Omental fat pad (tissue), 4 donors: ENCODE measurements at places on chromosomes 16 and 17.

- DNase-seq, result peak; percentile 18
These were observed 3.1 kb downstream of the MFAP4 start for GRCh38 chr17:19383681-19384470.

DNA sequence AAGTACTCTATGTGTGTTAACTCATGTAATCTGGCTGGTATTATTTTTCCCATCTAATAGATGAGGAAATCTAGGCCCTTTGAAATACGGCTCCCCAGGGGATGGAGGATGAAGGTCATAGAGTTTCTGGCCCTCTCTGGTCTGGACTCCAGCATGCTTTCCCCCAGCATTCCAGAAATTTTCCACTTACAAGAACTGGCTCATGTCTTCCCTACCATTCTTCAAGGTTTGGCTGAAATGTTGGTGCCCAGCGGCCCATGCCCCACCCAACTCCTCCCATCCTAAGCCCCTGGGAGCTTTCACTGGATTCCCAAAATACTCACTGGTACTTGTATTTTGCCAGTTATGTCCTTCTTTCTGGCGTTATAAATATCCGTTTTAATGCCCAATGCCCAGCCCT lies 237.5 kb upstream of the NLRP1 start:
- DNase-seq, result no peak

DNA sequence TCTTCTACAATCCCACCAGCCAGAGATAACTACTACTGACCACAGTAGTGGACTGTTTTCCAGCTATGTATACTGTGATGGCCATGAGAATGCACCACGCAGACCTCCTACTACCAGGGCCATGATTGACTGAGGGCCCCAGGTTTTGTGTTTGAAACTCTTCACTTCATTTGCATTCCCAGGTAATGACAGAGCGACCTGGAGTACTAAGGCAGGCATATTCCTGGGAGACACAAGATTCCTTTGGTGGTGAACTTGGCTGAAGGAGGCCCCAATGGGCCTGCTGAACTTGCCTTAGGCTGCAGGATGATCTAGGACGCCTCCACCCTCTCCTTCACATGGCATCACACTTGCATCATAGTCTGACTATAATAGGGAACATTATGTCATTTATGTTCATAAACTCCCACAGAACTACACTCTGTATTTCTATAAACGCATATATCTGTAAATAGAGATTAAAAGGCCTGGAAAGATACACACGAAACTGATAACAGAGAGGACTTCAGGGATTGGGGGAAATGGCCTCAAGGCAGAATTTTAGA lies 30.4 kb downstream of the CLEC19A start:
- no peak for DNase-seq

- DNase-seq, result no peak
These were observed 287.8 kb upstream of the FOXF1 start for GRCh38 chr16:86222547-86222946.

DNA sequence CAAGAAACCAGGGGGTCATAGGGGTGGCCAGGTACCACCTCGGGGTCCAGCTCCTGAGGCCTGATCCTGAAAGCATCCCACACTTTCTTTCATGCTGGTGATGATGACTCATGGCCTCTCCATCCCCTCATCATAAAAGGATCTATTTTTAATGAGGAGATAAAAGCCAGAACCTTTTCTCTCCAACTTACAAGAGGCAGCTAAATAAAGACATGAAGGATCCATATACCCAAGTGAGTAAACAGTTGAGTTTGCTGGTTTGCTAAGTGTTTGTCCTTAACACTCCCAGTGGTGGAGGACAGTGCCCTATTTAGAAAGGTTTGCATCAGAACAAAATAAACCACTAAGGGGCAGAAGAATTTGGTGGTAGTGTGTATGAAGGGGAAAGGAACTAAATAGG lies 383.8 kb downstream of the GRIN2A start:
- DNase-seq, result no peak

GRCh38 chr16:76409706-76410105 lies 132.5 kb downstream of the CNTNAP4 start:
- no peak for DNase-seq

DNA sequence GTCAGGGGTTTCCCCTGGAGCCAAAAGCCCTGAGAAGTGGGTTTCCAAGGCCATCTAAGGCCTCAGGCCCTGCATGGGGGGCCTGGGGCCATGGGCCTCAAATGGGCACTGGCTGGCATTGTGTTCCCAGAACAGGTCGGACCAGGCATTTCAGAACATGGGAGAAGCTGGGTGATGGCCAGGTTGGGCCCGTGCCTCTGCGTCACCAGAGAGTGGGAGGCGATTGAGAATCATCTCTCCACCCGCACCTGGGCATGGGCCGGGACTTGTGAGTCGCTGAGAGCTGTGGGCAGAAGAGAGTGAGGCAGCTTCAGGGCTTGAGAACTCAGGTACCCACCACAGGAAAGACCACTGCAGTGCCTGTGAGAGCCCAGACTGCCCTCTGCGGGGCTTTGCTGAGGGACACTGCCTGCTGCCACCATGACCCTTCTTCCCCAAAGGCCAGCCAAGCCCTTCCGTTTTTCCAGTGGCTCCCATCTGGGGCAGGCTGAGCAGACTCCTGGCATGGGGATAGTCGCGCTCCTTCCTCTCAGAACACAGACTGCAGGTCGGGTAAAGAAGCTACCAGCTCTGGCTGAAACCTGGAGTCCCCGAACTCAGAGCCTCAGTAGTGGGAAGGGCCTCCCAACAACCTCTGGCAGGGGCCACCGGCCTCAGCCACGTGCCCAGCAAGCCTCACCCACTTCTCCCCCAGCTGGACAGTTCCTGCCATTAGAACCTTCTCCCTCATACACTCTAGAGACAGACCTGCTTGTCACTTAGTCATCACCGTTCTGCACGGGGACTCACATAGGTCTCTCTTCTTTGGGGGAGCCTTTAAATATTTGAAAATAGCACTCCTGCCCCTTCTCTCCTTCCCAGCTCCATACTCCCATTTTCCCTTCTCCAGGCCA lies 1.6 kb downstream of the RAB11FIP4 start:
- no peak for DNase-seq

- DNase-seq, result peak; percentile 69
These were observed 9.2 kb upstream of the ABR start for GRCh38 chr17:1188812-1189504.

DNA sequence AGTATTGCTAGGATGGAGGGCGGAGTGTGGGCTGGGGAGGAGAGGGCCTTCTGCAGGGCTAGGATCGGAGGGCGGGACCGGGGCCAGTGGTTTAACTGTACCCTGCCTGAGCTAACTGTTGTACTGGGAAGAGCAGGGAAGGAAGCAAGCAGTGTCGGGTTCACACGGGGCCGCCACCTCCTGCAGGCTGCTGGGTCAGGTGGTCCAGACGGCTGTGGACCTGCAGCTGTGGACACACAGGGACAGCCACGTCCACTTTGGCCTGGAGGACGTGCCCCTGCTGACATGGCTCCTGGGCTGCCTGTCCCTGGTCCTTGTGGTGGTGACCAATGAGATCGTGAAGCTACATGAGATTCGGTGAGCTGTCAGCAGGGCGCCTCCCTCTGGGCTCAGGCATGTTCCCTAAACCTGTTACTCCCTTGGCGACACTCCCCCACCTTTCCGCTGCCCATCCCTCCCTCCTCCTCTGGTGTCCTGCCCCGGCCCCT lies 16.6 kb downstream of the CASKIN2 start:
- DNase-seq, result no peak

DNA sequence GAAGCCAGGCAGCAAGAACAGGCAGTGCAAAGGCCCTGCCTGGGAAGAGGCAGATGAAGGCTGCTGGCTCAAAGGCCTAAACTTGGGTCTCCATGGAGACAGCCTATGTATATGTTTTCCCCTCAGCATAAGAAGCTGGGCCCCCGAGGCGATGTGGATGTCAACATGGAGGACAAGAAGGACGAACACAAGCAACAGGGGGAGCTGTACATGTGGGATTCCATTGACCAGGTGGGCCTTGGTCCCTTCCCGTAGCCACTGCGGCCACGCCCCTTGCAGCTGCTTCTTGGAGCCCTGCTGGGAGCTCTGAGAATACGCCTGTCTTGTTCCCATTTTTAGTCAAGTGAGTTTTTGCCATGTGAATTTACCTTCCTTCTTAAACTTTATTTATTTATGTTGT lies 106.0 kb downstream of the SDR42E1 start:
- DNase-seq, result no peak

DNA sequence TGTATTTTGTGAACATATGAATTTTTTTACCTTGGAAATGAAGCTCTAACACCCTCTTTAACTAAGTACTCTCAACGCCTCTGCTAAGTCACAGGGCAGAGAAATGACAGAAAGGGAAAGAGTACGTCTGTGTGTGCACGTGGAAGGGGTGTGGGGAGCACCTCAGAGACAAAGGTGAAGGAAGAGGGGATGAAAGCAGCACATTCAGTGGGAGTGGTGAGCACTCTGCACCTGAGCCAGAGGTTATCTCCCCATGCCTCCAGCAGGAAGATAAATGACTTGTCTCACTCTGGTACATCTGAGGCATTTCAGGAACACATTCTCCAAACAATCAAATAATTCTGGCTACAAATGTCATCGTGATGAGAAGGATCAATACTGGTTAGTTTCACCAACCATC lies 15.0 kb downstream of the GNA13 start:
- no peak for DNase-seq

GRCh38 chr17:81373536-81374160 lies 21.6 kb upstream of the BAHCC1 start:
- no peak for DNase-seq

GRCh38 chr17:15124746-15125145 lies 140.4 kb downstream of the PMP22 start:
- DNase-seq, result no peak

DNA sequence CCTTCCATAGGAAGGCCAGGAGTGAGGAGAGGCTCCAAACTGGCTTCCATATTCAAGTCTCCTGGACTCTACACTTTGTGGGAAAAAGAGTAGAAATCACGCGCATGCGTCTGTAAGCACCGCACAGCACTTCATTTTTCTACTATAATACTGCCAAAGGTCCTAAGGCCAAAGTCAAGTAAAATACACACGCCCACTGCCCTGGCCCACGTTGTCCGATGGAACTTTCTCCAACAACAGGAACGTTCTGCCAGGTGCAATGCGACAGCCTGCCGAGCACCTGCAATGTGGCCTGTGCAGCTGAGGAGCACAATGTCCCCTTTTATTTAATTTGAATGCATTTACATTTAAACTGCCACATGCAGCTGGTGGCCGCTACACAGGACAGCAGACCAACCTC lies 23.5 kb downstream of the DNASE1 start:
- no peak for DNase-seq

- DNase-seq, result no peak
These were observed 154.8 kb downstream of the SALL1 start for GRCh38 chr16:50996166-50996829.

- no peak for DNase-seq
These were observed 43.6 kb upstream of the USP7 start for GRCh38 chr16:9007177-9007794.

DNA sequence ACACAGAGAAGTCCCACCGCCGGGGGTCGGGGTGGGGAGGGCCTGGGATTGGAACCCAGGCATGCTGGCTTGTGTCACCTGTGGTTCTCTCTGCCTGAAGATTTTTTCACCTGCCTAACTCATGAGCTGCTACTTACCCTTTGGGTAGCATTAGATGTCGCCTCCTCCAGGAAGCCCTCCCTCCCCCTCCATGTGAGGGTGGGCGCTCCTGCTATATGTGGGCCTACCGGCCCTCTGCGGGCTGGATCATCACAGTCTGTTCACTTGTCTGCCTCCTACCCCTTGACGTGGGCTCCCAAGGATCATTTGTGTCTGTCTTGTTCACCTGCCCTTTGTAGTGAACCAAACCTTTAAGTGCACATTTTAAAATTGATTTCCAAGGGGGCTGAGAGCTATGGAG lies 106.8 kb downstream of the SEC14L1 start:
- no peak for DNase-seq

GRCh38 chr17:47983492-47984223 lies 12.7 kb downstream of the CDK5RAP3 start:
- no peak for DNase-seq

- no peak for DNase-seq
These were observed 339 bp downstream of the N4BP1 start for GRCh38 chr16:48609652-48610029.

DNA sequence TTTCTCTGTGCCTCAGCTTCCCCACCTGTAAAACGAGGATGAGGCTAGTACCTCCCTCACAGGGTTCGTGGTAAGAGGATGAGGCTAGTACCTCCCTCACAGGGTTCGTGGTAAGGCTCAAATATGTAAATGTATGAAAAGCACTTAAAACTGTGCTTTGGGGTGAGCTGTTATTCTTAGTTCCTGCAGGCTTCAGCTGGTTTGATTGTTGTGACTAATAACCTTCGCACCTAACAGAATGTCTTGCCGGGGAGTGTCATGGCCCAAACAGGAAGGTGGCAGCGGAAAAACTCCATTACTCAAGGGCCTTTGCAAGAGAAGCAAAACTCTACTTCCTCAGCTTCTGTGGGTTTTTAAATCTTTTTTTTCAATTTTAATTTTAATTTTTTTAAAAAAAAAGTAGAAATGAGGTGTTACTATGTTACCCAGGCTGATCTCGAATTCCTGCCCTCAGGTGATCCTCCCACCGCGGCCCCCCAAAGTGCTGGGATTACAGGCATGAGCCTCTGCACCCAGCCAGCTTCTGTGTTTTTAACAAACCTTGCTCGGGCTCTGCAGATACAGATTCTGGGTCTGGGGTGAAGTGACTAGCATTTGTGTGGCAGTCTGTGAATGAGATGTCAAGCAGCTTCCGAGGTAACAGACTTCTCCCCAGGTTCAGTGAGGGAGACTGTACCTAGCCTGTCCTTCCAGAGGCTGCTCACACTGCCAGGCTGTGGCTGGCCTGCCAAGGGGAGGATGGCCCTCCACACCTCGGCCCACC lies 103.0 kb downstream of the RAB11FIP4 start:
- DNase-seq, result no peak

DNA sequence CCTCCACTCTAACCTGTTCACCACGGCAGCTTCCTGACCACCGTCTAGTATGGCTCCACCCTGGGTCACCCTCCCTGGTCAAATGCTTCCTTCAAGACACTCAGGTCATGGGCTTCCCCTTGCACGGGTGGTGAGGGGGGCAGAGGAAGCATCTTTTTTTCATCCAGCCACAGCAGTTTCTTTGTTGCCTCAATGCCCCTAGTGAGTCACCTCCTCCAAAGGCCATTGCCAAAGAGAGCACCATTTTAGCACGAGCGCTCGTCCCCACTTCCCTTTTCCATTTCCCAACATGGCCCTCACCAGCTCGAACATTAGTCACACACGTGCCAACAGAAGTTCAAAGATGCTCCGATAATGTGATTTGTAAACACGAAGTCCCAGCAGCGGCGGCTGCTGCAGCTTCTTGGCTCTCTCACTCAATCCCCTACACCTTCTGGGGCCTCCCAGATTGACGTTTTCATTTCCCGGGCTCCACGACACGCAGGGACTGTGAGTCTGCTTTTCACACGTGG lies 134.6 kb downstream of the GAS7 start:
- DNase-seq, result no peak

GRCh38 chr17:82416771-82417170 lies 1.4 kb upstream of the HEXD start:
- DNase-seq, result no peak
